Stimulated activated CD8-positive, alpha-beta memory T cell treated with anti-CD3 and anti-CD28 coated beads, Interleukin-12 subunit alpha, Interleukin-12 subunit beta, amount 100 ng/mL, for 1 hour (primary cell): ENCODE measurements at places on chromosomes 13 and 19.

- no peak for DNase-seq
These were observed 1850.4 kb downstream of the OLFM4 start for GRCh38 chr13:54879036-54879435.

- DNase-seq = no peak
These were observed 6.3 kb downstream of the SPINT2 start for GRCh38 chr19:38270587-38271167.

DNA sequence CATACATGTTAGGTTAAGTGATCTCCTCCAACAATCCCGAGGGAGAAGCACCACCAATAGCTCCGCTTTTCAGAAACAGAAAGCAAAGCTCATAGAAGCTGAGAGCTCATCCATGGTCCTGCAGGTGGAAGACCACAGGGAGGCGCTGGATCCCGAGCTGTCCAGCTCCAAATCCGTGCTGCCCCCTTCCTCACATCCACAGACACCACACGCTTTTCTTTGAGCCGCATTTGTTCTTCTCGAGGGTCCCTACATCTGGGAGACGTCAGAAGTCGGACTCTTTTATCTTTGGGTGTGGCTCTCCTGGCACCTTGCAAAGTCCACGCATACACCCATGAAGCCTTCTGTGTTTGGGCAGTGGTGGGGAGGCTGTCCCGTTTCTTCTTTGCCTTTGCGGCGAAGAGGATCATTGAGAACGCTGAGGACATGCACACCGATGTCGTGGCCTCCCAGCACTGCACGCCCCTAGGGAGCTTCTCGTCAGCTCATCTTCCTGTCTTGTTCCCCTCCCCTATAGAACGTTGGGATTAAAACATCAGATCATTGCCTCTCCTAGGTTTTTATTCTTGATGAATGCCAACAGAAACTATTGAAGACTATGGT is 184.8 kb downstream of the TEX29 start:
- DNase-seq = no peak

DNA sequence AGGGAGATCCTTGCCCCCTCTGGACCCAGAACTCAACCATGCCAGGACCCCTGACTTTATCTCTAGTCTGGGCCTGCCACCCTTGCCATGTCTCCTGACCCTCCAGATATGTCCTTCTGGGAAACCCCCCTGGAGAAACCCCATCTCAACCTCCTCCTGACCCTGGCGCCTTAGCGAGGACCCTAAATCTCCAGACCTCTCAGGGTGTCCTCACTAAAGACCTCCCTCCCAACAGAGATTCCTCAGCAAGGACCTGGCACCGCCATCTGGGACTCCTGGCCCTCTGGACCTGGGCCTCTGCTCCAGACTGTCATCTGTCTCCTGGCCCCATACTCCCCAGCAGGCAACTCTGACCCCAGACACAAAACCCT is 1.3 kb downstream of the KCNK6 start:
- no peak for DNase-seq

DNA sequence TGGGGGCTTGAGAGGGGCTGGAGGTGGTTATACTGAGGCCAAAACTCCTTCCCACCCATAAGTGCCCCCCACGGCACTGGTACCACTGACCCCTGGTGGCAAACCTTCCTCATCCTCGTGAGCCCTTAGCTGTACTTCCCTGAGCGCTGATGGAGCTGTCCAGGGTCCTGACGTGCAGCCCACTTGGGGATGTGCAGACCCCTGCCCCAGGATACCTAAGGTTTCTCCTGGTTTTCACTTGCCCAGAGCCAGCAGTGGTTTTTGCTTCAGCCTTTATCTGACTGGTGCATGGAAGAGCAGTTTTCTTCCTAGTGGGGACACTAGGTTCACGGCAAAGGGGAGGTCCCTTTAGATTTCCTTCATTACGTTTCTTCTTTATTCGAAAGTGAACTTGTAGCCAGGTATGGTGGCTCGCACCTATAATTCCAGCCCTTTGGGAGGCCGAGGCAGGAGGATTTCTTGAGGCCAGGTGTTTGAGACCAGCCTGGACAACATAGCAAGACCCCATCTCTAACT is 28.7 kb upstream of the KCTD15 start:
- DNase-seq = no peak

DNA sequence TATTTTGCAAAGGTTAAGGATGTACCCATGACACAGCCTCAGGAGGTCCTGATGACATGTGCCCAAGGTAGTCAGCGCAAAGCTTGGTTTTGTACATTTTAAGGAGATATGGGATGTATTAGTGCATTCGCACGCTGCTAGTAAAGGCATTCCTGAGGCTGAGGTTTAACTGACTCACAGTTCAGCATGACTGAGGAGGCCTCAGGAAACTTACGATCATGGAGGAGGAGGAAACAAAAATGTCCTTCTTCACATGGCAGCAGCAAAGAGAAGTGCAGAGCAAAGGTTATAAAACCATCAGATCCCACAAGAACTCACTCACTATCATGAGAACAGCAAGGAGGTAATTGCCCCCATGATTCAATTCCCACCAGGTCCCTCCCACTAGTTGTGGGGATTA is 1017.4 kb downstream of the EFNB2 start:
- DNase-seq = no peak

DNA sequence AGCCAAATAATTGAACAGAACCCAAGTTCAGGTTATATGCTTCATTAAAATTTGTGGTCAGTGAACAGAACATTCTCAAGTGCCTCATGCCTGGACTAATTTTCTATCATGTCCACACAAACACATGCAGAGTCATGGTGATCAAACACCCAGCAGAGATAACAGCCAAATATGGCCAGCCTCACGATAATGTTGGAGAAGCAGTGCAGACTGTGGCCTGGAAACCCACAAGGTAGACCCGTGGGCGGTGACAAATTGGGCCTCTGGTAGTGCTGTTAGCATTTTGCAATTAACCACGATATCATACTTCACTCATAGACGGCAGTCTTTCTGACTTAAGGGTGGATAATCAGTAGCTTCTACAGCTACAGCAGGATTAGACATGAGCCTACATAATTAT is 35.0 kb upstream of the VWA8 start:
- DNase-seq = no peak

- DNase-seq = no peak
These were observed 18.7 kb upstream of the ZNF888 start for GRCh38 chr19:52941941-52942385.

GRCh38 chr19:46381756-46382345 is 31.5 kb downstream of the CCDC8 start:
- no peak for DNase-seq

- no peak for DNase-seq
These were observed 675 bp downstream of the PPP1R14A start for GRCh38 chr19:38255383-38256014.

DNA sequence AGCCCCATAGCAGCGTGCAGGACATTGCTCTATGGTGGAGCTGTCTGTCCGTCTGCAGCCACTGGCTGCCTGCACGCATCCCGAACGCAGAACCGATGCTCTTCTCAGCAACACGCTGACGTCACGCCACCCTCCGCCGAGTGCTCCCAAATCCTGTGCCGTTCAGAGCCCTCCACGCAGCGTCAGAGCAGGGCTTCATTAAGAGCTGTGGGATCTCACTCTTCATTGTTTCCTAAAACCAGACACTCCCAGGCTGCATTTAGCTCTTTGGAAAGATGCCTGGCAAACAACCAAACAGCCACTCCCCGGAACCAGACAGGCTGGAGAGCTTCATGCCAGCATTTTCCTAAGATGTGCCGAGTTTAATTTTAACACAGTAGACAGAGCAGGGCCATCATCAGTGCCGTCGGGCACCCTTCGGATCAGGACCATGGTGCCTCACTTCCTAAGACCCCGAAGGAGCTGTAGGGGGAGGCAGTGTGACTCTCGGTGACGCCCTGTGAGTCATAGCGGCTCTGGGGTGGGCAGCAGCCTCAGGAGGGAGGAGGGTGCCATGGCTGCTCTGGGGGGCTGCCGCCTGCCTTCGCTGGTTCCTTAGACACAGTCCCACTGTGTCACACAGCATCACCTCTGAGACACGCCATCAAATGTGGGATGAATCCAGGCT is 131.5 kb upstream of the MCF2L start:
- no peak for DNase-seq

DNA sequence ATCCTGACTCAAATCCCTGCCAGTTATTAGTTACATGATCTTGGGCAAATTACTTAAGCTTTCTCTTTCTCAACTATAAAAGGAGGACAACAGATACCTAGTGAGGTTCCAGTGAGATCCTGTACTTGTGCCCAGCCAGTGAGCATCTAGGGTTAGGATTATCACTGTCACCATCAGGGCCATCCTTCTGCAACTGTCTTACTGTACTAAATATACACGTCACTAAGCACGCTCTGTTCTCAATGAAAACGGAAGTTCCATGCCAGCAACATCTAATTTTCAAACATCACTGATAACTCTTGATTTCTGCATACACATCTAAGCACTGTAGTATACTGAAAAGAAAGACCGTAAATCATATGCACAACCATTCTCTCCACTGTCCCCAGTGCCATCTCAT is 70.0 kb downstream of the FOXO1 start:
- no peak for DNase-seq
